ENCODE measurements at places on chromosomes 1 and 21.

- DNase-seq = no peak
Observed at GRCh38 chr1:162988869-162989268, 80.3 kb upstream of the RGS4 start.

DNA sequence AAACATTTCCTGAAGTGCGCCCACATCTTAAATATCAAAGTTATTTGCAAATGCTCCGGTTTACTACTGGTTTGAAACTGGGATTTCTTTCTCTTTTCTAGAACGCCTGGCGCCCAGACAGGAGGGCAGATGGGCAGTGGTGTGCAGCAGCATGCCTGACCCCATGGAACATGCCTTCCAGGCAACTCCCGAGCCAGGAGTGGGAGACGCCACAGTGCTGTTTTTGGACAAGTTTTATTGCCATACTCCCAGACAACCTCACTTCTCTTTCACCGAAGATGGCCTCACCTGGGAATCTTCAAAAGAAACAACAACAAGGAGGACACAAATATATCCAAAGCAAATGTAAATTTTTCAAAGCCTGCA lies 21.5 kb downstream of the UBE2G2 start:
- no peak for DNase-seq

GRCh38 chr1:100428160-100428559 lies 75.9 kb downstream of the CDC14A start:
- DNase-seq = no peak

DNA sequence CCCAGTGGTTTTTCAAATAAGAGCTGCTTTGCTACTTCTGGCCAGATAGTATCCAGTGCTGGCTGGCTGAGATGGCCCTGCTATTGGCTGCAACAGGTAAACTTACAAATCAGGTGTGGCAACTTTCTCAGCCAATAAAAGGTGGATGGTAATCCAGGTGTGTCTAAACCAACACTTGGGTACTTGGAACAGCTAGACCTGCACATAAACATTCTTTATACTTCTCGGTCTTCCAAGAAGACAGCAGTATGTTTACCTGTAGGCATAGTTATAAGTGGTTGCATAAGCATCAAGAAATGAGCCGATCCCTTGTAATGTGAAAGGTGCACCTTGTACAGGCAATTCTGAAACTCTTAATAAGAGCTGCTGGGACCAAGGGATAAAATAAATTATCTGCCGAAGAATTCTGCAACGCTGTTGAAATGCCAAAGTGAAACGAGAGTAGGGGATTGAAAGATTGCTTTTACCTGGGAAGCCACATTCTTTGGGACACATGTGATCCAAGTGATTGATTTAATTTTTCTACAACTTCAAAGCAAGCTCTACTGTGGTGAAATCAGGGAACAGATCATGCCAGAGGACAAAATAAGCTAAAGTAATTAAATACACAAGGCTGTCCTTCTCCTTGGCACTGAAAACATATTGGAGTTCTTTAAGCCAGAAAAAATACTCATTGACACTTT lies at the start of gene CLDN8:
Gene CLDN8 (minus strand): TSS at position 57 of the 683 bp plus-strand sequence. CDS start 172 bp downstream, outside the sequence.
- no peak for DNase-seq

DNA sequence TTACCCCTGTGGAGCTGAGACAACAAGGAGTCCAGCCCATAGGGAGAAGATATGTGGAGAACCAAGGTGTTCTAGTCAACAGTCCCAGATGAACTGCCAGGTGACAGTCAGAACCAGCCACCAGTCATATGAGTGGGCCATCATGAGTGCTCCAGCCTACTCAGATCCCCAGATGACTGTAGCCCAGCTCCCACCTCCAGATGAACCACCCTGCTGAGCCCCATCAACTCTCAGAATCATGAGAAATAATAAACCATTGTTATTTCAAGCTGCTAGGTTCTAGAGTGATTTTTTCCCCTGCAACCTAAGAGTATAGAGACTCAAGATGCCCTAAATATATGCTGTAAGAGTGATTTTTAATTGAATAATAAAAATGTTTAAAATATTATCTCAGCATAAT lies 444.2 kb downstream of the GPATCH2 start:
- DNase-seq = no peak
